ENCODE measurements at places on chromosomes 12 and 14.

GRCh38 chr12:33676866-33677265 lies 237.2 kb upstream of the SYT10 start:
- DNase-seq, result no peak

- no peak for DNase-seq
These were observed 442.0 kb downstream of the BTG1 start for GRCh38 chr12:91703491-91704283.

- DNase-seq, result no peak
These were observed 21.8 kb downstream of the NCKAP5L start for GRCh38 chr12:49806321-49806813.

- peak; percentile 83 for DNase-seq
These were observed 99.9 kb downstream of the TMTC3 start for GRCh38 chr12:88241862-88242570.

DNA sequence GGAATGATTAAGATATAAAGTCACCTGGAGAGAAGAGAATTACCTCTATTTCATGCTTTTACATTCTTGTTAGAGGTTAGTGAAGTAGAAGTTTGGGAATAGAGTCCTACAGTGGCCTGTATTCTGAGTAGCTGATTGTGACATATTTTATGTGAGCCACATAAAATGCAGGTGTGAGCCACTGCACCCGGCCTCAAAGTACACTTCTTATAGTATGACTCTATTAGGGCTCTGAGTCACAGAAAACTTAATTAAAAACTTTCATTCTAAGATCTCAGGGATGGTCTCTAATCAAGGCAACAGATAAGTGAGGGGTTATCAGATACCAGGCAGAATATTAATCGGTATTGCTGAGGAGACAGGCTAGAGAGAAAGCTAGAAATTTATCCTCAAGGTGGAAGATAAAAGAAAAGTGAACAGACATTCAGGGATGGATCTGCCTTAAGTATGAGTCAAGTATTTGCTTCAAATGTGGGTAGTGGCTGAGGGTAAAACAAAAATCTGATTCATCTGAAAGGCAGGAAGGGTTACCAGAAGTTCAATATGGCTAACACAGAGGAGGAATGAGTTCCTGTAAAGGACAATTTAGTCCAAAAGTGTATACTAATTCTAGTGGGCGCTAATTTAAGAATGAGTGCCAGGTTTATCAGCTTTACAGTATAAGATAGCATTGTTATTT lies 5.5 kb upstream of the G2E3 start:
- no peak for DNase-seq

GRCh38 chr14:21846227-21846885 lies 172.7 kb upstream of the OR4E1 start:
- DNase-seq, result peak; percentile 81

Measured in activated CD4-positive, alpha-beta T cell treated with anti-CD3 and anti-CD28 coated beads, Interleukin-2, Interleukin-6, amounts not matched to agents 100 ng/mL and 50 ng/mL, durations not matched to agents 16 hours and 8 hours (primary cell).